Stimulated activated CD4-positive, alpha-beta T cell treated with anti-CD3 and anti-CD28 coated beads, Interleukin-2, amount 100 ng/mL, for 4 hours (primary cell): ENCODE measurements at places on chromosomes 4 and X.

- no peak for DNase-seq
Measured at GRCh38 chr4:144649646-144650045, 3.7 kb downstream of the HHIP start.

GRCh38 chrX:2642791-2643190 lies 48.3 kb upstream of the CD99 start:
- DNase-seq: no peak

- no peak for DNase-seq
Measured at GRCh38 chrX:46704767-46705386, 54.0 kb downstream of the SLC9A7 start.

DNA sequence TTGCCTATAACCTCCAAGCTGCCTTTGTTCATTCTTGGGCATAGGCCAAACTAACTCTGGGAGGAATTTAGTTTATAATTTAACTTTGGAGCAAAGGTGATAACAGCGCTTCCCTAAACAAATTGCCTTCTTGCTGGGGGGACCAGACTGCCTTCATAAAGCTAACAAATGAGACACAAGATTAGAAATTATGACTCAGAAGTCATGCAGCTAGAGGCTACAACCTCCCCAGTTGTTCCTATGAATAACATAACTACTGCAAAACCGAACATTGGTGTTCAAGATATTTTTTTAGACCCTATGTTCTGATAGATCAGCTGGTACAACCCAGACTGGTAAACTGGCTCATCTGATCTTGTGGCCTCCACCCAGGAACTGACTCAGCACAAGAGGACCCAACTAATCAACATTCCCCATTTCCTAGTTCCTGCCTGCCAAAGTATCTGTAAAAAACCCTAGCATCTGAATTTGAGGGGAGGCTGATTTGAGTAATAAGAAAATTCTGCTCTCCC lies 22.0 kb upstream of the TMPRSS11B start:
- DNase-seq: no peak
